HFFc6 (cell line): ENCODE measurements at places on chromosomes 1 and 21. TPM values are rescaled to one million over a fixed set of nuclear protein-coding genes. Genes with fewer than 3 reads are reported as not detected.

The WASF2 gene
- 85.3 and 95.0 TPM in 2 replicates for total RNA-seq

The NPR1 gene
- total RNA-seq: not detected in 2 replicates

The ADAMTSL4 gene
- total RNA-seq: 35.0 to 58.0 TPM (median 49.0 TPM) in 3 replicates

The PODN gene
- 9.6 to 11.9 TPM (median 10.6 TPM) in 3 replicates for total RNA-seq

The ZNF436 gene
- total RNA-seq: 7.3 to 8.4 TPM (median 7.9 TPM) in 3 replicates

The SPATA46 gene
- total RNA-seq: not detected in 3 replicates

The GOLT1A gene
- total RNA-seq: 0.22 TPM in 1 of 3 replicates, not detected in the others

The HSPA6 gene
- total RNA-seq: 0.21 to 0.39 TPM in 2 of 3 replicates, not detected in the other

The MIXL1 gene
- total RNA-seq: not detected in 3 replicates

The GPR3 gene
- total RNA-seq: 2.4 to 2.9 TPM (median 2.8 TPM) in 3 replicates

The SZT2 gene
- 19.3 to 21.4 TPM (median 21.0 TPM) in 3 replicates for total RNA-seq

The PADI2 gene
- 0.06 and 0.37 TPM in 2 replicates for total RNA-seq

The TMEM52 gene
- 0.44 to 0.68 TPM in 2 of 3 replicates, not detected in the other for total RNA-seq

The CCDC30 gene
- 0.19 to 1.2 TPM (median 0.68 TPM) in 3 replicates for total RNA-seq

The TSSK3 gene
- total RNA-seq: 0.42 and 0.68 TPM in 2 replicates

The MSH4 gene
- 0.08 TPM in 1 of 2 replicates, not detected in the other for total RNA-seq
